Fibroblast of skin of abdomen (primary cell): ENCODE measurements at places on chromosomes 1 and 21.
A peak's percentile ranks its signal among the peaks of the same experiment; 100 is the strongest.

DNA sequence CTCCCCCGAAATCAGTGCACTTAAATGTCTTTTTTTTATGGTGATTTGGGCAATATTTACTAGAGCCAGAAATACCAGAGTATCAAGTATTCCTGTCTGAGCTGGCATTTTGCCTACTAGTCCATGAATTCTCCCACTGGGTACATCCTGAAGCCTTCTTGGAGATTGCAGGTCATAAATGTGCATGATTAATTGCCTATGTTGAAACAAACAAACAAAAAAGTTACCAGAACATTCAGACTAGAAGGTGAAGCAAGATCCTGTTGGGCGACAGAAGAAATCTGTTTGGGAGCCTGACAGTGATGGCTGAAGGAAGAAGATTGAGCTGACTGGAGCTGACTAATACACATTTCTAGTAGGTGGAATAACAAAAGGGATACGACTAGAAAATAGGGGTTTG, 127.4 kb upstream of the NRIP1 start:
- no peak for DNase-seq

GRCh38 chr1:204084247-204084772, 11.4 kb downstream of the SOX13 start:
- DNase-seq = no peak

DNA sequence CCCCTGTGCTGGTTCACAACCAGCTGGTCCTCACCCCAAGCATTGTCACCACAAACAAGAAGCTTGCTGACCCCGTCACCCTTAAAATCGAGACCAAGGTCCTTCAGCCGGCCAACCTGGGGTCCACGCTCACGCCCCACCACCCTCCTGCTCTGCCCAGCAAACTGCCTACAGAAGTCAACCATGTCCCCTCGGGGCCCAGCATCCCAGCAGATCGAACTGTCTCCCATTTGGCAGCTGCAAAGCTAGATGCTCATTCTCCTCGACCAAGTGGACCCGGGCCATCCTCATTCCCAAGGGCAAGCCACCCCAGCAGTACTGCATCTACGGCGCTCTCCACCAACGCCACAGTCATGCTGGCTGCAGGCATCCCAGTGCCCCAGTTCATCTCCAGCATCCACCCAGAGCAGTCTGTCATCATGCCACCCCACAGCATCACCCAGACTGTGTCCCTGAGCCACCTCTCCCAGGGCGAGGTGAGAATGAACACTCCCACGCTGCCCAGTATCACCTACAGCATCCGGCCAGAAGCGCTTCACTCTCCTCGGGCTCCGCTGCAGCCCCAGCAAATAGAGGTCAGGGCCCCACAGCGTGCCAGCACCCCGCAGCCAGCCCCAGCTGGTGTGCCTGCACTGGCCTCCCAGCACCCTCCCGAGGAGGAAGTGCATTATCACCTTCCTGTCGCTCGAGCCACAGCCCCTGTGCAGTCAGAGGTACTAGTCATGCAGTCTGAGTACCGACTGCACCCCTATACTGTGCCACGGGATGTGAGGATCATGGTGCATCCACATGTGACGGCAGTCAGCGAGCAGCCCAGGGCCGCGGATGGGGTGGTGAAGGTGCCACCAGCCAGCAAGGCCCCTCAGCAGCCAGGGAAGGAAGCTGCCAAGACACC, 40.6 kb downstream of the ZBTB17 start:
- no peak for DNase-seq

- no peak for DNase-seq
Measured at GRCh38 chr1:175763797-175764196, 20.4 kb upstream of the TNR start.

DNA sequence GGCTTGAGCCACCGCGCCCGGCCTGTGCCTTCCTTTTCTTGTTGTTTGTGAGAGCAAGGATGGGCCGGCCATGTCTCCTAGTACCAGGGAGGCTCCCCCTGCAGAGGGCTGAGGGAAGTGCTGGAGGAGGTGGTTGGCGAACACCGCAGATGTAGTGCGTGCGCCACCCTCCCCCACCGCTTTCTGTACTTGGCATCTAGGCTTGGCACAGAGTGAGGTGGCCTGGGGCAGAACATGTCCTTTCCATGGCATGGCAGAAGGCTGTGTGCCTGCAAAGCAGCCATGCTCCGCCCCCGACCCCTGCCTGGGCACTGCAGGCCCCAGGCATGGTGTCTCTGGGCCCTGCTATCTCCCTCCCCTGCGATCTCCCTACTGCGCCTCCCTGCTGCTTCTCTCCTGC, 30.7 kb downstream of the ALPL start:
- DNase-seq = no peak

- DNase-seq = peak; percentile 54
Measured at GRCh38 chr21:43975469-43976098, 36.5 kb upstream of the TRAPPC10 start.

- DNase-seq = no peak
Measured at GRCh38 chr1:18253093-18253492, 145.5 kb downstream of the IGSF21 start.

DNA sequence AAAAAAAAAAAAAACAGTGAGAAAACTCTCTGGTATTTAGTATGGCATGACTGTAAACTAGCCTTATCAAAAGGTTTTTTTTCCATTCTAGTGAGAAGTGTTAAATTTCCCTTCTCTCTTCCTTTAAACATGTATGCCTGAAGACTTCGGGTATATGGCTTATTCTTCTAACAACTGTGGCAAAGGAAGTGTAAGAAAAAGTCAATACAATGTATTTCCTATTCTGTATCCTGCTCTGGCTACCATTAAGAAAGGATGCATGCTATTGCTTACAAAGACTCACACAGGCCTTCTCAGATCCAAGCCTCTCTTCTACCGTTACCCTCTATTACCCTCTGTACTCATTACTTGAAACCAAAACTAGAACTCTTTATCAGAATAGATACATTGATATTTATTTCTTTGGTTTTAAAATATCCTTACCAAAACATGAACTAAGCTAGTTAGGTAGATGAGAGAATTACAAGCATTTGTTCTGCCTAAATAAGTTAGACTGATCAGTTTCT, 8.4 kb downstream of the CEPT1 start:
- no peak for DNase-seq

DNA sequence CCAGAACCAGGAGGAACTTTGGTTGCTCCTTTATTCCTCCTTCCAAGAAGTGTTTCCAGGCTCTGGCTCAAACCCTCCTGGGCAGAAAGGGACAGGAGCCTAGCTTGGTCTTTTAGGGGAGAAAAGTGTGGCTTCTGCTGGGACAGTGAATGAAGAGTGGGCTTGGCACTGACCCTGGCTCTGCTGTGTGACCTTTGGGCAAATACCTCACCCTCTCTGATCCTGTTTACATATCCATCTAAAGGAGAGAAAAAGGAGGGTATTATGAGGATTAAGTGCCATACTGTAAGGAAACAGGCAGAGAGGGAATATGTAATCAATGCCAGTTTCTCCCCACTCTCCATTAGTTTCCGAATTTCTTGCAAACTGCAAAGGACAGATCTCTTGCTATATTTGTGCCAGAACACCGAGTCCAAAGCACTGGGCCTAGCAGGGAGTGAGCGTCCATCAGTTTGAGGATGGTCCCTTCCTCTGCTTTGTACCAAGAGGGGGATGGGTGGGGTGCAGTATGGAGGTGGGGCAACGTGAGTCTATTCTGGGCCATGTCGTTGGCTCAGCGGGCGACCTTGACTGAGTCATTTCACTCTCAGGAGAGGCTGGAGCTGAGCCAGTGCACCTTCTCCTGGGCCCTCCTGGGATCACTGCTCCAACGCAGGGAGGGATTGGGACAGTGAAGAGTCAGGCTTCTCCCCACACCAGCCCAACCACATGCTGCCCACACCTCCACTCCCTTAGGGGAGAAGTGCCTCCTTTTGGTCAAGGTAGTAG, 38.4 kb downstream of the IGSF21 start:
- DNase-seq = no peak

GRCh38 chr1:199009447-199009846, 370.6 kb downstream of the PTPRC start:
- no peak for DNase-seq

- DNase-seq = no peak
Measured at GRCh38 chr1:100065183-100065968, 67.4 kb downstream of the SASS6 start.

DNA sequence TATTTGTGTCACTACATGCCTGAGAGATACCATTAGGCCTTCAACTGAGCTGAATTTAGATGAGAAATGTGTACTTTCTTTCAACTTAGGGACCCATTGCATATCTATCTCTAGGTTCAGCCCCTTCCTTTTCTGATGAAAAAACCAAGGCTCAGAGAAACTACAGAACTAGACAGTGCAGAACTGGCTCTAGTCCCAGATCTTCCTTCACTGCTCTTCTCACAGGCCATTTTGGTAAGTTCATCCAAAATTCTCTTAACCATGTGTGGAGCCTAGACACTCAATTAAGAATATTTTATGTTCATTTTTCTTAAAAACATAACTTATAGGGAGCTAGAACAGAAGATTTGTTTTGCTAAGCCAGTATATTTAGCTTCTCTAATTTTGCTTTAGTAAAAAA, 128.9 kb downstream of the ASTN1 start:
- no peak for DNase-seq

DNA sequence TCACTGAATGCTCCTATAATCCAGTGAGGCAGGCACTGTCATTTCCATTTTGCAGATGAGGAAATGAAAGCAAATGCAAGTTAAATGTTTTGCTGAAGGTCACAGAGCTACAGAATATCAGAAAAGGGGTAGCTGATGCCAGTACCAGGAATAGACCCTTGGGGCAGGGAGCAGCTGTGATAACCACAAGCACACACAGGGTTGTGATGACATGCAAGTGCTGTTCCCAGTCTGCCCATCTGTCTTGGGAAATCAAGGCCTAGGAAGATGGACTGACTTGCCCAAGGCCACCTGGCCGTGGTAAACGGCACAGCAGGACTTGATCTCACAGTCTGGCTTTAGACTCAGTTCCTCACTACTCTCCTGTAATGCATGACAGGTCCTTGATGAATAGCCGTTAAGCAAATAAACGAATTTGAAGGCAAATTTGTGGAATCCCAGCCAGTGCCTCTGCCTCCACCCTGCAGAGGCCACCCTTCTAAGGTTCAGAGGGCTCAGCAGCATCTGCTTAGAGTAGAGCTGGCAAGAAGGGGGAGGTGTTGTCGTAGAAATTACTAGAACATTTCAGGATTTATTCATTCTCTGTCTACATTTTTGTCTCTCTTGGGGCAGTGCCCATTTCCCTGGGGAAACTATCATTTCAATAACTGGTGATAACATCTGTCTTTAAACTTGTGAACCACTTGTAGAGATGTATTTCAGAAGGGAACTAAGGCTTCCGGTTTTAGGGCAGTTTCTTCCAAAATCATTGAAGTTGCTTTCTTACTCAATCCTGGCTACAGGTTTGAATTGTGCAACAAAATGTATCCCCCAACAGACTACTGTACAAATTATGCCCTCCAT, 53.2 kb upstream of the MRPS6 start:
- DNase-seq = peak; percentile 15

DNA sequence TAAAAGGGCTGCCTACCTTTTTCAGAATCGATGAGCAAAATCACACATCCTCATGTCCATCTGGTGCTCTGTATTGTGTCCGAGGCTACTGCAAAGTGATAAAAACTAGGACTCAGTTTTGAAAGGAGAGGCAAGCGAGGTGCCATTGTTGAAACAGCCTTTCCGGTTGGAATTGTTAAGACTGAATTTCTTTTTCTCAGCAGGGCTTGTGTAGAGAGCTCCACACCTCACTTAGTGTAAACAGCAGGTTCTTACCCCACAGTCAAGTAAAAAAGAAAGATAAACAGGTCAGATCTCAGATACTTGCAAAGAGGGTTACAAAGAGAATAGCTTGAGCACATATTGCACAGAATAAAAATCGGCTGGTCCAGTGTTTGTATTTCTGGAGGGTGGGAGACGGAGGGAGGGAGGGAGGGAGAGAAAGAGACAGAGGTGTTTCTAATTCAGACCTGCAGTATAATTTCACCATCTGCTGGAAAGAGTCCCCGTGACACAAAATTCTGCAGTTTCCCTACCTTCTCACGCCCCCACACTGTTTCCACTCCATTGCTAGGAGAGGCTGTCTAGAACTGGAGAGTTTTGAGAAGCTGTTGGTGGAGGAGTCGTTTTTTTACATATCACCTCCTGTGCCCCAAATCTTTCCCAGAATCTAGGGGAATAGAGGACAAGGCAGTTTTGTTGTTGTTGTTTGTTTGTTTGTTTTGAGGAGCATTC, 82.5 kb downstream of the EDEM3 start:
- no peak for DNase-seq

- no peak for DNase-seq
Measured at GRCh38 chr21:45941338-45941710, 40.2 kb upstream of the COL6A1 start.

GRCh38 chr1:60692031-60692430, 390.3 kb upstream of the NFIA start:
- DNase-seq = no peak

GRCh38 chr21:35428489-35428888, 379.4 kb upstream of the RUNX1 start:
- peak; percentile 88 for DNase-seq

DNA sequence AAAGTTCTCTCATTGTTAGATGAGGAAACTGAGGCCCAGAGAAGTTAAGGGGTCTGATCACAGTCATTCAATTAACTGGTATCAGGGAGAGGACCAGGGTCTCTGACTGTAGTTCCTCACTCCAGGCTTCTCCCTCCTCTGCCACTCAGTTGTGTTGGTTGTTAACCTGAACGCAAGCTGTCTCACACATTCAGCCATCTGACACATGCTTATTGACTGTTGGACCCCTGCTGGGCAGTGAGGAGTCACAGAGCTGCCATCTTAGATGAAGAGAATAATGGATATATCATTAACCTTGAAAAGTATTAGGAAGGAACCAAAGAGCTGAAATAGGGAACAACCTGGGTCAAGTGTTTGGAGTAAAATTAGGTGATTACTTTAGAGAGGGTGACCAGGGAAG, 194.8 kb downstream of the ZZZ3 start:
- DNase-seq = no peak

DNA sequence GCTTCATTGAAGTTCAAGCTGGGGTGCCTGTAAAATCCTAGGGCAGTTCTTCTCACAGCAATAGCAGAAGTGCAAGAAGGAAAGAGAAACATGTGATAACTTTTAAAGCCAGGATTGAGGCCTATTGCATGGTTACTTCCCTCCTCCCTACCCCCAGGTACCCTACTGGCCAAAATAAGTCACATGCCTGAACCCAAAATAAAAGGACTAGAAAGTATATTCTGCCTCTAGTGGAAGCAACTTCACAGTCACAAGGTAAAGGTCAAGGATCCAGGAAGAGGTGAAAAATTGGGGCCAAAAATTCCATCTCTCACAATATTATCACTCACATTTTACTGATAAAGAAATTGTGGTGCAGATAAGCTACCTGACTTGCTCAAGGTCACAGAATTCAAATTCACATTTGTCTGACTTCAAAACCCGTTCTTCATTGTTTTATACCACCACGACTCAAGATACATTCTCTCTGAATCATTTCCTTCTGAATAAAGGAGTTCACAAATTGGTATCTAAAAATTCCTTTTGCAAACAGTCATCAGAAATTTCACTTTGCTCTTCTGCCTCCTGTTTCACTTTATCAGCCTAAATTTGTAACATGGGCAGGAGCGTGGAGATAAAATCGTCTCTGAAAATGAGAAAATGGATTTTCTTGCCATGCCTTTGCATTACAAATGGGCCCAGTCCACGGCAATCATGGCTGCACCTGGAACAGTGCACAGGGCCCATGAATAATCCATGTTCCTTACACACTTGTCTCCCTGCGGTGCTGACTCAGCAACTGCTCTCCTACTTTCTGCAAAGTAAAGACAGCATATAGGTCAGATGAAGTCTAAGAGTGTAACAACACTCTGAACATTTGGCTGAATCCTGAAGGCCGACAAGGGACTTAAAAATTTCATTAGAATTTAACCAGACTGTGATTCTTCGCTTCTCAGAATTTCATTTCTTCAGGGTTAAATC, 485.3 kb upstream of the NFIA start:
- DNase-seq = peak; percentile 49

- no peak for DNase-seq
Measured at GRCh38 chr21:41767606-41768436, 969 bp upstream of the RIPK4 start.
